ENCODE measurements at places on chromosomes 7 and 10.

DNA sequence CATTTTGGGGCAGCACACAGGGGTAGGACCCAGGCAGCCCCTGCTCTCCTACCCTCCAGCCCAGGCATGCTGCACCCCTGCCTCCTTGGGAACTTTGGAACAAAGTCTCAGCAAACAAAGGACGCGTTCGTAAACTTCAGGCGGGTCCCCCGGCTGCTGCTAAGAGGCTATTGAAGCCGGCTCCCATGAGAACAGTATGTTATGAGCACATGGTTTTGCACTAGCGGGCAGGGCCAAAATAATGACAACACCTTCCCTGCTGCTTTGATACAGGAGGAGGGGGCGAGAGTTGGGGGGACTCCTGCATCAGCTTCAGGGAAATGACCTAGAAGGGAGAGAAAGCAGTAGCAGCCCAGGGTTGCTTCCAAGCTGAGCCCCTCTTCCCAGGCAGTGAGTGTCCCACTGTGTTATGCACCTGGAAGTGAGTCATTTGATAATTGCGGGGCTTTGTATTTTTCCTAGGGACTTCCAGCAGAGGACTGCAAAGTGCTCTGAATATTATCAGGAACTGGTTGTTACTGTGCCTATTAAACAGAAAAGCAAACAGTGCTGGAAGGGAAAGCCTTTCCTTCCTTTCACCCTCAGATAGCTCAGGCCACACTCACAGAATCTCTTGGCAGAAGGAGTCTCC is 6.9 kb downstream of the ITPRIP start:
- peak; percentile 76 for DNase-seq

DNA sequence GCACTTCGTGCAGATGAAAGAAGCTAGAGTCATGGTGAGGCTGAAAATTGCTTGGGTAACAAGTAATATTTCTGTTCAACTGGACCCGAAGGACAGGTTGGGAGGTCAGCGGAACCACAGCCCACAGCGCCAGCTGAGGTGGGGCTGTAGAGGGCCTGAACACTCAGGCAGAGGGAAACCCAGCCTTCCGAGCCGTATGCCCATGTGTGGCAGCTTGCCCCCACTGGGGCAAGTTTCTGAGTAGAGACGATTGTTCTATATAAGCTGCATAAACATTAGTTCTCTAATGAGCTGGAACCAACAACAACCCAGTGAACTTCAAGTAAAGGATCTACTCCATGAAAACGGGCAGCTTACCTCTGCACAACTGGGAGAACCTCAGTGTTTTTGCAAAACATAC is 58.4 kb upstream of the TNS3 start:
- DNase-seq = no peak

DNA sequence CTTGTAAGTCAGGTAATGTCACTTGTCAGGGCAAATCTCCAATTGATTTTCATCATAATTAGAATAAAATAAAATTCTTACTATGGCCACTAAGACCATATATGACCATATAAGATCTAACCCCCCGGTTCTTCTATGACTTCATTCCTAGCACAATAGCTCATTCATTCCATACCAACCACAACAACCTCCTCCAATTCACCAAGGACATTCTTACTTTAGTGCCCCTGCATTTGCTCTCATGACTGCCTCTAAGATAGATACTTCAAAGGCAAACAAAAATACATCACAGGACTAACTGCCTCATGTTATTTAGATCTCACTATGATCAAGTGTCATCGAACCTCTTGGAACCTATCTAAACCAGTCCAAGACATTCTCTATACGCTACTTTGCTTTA is 90.8 kb downstream of the SNX13 start:
- DNase-seq = peak; percentile 76

GRCh38 chr10:71773221-71773971 is at the start of gene VSIR:
Gene VSIR, minus strand, starts transcription at chr10:71773520. Its CDS starts 81 bp downstream, at chr10:71773439.
- peak; percentile 82 for DNase-seq

GRCh38 chr10:10845826-10846503 is 171.7 kb upstream of the CELF2 start:
- no peak for DNase-seq

DNA sequence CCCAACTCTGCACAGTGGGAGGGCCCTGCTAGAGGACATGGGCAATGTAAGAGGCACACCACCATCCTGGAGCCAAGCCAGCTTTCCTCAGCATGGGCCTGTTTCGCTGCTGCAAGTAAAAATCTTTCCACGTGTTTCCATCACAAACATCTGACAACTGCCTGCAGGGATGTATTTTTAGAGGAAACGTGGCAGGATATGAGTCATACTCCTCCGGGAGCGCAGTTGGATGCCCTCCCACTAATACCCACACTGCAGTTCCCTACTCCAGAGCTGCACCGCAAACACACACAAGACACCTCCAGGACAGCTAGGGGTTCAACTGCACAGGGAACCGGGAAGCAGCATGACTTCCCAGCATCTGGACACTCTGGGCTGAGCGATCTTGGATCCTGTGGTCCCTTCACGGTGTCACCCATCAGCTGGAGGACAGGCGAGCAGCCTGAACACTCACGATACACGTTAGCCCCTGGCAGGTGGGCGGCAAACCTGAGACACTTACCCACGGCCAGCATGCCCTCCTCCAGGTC is 26.1 kb downstream of the PLAC9 start:
- DNase-seq = peak; percentile 98

DNA sequence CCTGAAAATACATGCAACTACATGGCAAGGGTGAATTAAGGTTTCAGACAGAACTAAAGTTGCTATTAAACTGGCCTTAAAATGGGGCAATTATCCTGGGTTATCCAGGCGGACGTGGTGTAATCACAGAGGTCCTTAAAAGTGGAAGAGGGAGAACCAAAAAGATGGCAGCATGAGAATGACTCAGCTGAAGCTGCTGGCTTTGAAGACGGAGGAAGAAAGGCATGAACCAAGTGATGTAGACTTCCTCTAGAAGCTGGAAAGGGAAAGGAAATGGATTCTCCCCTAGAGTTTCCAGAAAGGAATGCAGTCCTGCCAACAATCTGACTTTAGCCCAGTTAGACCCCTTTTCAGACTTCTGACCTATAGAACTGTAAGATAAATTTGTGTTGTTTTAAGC is 27.0 kb upstream of the UBN2 start:
- DNase-seq = peak; percentile 2

GRCh38 chr10:124532106-124532641 is 70.6 kb downstream of the LHPP start:
- peak; percentile 46 for DNase-seq

GRCh38 chr7:5445981-5446594 is 22.5 kb upstream of the TNRC18 start:
- peak; percentile 20 for DNase-seq

DNA sequence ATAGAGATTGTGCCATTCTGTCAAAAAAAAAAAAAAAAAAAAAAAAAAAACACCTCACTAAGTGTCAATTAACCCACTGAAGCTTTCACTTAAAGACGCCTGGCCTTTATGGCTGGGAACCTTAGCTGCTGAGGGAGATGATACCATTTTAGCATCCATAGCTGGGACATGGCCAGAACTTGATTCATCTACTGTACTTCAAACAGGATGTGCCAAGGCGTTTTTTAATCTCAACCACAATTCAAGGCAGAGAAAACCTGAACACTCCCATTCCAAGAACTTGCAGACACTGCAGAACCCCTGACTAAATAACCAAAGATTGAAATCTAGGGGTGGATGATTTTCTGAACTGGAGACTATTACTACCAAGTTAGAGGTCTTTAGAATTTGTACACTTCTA is 996.6 kb downstream of the SORCS1 start:
- DNase-seq = no peak

DNA sequence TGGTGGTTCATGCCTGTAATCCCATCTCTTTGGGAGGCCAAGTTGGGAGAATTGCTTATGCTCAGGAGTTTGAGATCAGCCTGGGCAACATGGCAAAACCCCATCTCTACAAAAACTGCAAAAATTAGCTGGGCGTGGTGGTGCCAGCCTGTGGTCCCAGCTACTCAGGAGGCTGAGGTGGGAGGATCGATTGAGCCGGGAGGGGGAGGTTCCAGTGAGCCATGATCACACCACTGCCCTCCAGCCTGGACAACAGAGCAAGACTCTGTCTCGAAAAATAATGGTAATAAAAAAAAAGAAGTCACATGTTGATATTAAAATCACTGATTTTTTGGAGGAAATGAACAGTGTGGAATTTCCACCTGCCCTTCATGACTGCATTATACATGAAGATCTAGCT is 15.8 kb downstream of the PHYH start:
- no peak for DNase-seq

- DNase-seq = peak; percentile 94
Measured at GRCh38 chr10:132516771-132517725, 20.5 kb upstream of the INPP5A start.

GRCh38 chr10:4450981-4451908 is 374.8 kb upstream of the AKR1E2 start:
- DNase-seq = peak; percentile 83

DNA sequence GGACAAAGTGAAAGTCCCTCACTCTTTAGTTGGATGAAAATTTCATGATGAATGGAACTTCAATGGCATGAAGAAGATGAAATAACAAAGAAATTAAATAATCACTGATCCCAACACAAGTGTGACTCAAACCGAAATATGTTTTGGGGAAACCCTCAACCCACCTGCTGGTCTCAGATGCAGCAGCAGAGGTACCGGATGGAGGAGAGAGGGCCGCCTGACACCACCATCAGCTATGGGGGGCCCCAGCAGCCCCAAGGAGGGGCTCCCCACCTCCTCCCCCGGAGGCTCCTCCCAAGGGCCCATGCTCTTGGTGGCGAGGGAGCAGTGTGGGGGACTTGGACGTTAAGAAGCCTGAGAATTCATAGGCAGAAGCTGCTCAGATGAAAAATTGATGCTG is 137.2 kb upstream of the ADARB2 start:
- no peak for DNase-seq

DNA sequence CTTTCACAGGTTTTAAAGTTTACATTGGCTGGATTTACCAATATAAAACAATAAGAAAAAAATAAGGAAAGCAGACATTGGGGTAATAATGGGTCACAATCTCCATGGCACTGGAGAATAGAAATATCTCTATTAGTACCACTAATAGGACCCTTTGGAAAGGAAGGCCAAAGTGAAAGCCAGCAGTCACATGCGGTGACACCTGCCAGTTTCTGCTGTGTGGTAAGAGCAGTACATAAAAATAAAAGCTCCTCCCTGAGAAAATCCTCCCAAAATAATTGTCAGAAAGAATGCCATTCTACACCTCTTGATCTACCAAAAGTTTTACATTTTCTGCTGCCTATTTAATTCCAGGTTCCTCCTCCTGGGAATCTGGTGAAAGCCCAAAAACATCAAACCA is 30.4 kb upstream of the SLC13A1 start:
- no peak for DNase-seq

GRCh38 chr10:11546581-11546980 is 64.9 kb downstream of the USP6NL start:
- DNase-seq = peak; percentile 44

GRCh38 chr7:23438171-23438570 is 32.1 kb downstream of the IGF2BP3 start:
- no peak for DNase-seq

- peak; percentile 8 for DNase-seq
Measured at GRCh38 chr7:139095194-139095659, 14.3 kb downstream of the ZC3HAV1 start.

DNA sequence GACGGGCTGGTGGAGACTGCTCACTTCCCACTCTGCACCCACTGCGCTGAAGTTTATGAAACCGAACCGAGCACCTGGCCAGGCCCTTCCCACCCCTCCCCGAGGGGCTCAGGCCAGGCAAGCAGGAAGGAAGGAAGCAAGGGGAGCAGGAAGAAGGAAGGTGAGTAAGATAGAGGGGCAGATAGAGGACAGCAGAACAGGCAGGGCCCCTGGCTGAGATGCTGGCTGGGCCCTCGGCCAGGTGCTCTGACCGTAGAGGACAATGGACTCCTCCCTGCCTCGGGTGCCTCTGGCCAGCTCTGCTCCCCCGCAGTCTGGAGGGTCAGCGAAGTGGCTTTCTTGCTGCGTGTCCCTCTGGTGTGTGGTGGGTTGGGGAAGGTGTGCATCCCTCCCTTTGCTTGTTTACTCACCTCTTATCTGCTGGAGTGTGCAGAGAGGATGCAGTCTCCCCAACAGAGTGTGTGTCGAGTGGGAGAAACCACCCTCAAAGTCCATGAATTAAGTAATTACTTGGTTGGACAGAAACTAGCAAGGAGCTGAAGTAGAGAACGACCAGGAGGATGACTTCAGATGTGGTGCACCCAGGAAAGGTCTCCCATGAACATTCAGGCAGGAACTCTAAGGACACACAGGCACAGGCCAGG is 82.8 kb upstream of the PPP2R2D start:
- DNase-seq = no peak

- no peak for DNase-seq
Measured at GRCh38 chr7:117992635-117993376, 119.6 kb upstream of the CTTNBP2 start.

DNA sequence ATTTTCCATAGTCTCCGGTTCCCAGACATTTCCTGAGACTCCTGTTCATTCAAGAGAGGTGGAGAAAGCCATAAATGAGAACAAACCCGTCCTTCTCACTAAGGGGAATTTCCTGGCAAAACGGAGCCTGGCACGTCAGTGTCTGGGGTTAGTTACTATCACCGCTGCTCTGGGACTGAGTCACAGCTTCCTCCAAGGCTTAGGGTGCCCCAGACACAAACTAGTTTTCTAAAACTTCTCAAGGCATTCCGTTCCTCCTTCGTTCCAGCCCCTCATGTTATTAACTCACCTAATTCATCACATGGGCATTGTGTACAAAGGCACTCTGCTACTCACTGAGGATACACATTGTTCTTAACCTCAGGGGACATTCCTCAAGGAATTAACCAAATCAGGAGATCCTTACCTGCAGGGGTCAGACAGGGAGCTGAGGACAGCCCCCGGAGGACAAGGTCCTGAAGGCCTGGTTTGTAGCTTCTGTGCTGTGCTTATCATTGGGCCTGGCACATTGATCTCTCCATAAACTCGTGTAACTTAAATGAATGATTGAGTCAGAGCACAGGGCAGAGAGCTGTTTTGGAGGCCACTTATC is 103.0 kb upstream of the KLF6 start:
- peak; percentile 97 for DNase-seq

DNA sequence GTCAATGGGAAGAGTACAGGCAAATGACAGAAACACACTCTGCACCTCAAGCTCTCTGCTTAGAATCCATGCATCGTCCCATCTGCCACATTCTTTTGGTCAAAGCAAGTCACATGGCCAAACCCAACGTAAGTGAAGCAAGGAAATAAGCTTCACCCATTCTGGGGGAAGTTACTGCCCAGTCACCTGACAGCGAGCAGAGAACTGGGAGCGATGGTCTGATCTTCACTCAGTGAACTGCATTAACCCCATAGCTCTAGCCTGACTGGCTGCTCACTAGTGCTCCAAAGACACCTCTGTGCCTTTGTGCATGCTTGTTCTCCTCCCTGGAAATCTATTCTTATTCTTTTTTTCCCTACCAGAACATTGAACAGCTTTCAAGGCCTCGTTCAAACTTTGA is 89.9 kb downstream of the APBB1IP start:
- DNase-seq = no peak

- DNase-seq = no peak
Measured at GRCh38 chr10:5544216-5544805, 19.6 kb downstream of the CALML3 start.

- DNase-seq = no peak
Measured at GRCh38 chr10:43196981-43197833, 59.0 kb downstream of the CSGALNACT2 start.

- DNase-seq = no peak
Measured at GRCh38 chr10:121927318-121927840, 452 bp downstream of the ATE1 start.

Data from choroid plexus epithelial cell (primary cell).